ENCODE measurements at places on chromosomes 11 and 22.

DNA sequence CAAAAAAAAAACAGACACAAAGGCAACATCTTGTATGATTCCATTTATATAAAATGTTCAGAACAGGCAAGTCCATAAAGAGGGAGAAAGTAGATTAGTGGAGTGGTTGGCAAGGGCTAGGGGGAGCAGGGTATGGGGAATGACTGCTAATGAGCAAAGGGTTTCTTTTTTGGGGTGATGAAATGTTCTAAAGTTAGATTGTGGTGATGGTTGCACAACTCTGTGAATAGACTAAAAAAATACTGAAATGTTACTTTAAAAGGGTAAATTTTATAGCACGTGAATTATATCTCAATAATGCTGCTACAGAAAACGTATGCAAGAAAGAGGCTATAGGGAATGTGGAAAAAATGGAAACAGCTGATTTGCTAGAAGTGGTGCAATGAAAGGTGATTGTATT, 155.1 kb downstream of the TENM4 start:
- no peak for DNase-seq

- DNase-seq, result no peak
These were observed 5.5 kb upstream of the NEAT1 start for GRCh38 chr11:65416841-65417701.

DNA sequence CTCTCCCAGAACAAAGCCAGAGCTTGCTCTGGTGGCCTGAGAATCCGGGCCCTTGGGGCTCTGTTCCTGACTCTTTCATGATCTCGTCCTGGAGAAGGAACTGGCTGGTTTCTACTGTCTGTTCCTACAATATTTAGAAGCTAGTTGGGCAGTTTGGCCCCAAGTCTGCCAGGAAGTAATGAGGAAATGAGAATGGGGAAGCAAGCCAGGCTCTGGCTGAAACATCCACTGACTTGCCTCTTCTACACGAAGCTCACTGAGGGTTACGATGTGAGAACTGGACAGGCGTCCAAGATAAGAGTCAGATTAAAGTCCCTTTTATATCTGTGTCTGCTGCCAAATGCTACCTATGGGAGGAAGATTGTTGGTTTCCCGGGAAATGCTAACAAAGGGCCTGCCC, 110.0 kb upstream of the KIRREL3 start:
- DNase-seq, result no peak

DNA sequence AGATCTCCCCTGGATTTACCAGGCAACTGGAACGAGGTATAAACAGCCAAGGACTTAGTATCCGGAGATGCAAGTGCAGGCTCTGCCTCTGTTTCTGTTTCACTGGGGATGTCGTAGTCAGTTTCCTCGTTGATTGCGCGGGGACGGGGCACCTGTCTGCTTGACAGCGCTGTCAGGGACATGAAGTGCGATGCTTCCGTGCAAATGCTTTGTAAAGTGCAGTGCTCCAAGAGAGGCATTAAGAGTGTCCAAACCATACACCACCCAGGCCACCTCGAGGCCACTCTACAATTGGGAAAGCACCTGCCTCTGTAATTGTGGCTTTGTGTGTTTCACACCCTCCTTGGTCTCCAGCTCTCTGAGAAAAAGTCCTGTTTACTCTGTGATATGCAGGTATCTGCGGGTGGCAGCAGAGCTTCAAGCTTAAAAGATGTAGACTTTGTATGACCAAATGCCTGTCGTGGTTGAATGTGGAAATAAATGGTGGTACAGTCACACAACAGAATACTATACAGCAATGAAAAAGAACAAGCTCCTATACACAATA, 18.6 kb upstream of the CD5 start:
- DNase-seq, result peak; percentile 57

GRCh38 chr11:45181193-45181888, 34.9 kb downstream of the PRDM11 start:
- DNase-seq, result no peak

GRCh38 chr11:47514825-47515647, 37.9 kb downstream of the CELF1 start:
- no peak for DNase-seq

GRCh38 chr11:134489728-134490127, 77.7 kb upstream of the B3GAT1 start:
- DNase-seq, result no peak

DNA sequence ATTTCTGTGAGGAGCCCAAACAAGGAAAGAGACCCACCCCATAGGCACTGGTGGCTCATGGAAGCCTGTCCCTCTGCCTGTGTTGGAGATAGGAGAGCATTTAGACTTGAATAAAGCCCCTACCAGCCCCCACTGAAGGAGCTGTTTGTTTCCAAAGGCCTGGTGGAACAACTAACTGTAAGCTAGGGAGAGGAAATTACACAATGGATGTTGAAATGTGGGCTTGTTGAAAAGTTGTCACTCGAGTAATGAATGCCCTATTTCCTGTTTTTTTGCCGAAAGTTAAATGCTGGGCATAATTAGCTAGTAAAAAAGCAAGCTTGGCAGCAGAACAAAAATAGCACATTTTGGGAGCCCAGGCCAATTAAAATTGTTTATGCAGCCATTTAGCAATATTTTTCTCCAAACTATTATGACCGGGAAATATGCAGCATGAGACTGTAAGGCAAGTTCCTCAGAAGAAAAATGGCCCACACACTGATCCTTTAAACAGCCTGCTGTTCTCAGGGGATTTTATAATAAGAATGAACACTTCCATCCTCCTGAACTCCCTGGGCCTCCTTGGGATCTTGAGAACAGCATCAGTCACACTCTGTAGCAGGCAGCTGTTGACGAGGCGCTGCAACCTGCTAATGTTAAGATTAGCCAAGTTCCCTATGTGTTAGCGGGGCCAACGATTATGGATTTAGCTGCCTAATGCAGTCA, 38.6 kb upstream of the LMO2 start:
- DNase-seq, result no peak

GRCh38 chr11:45772449-45772774, 32.5 kb upstream of the SLC35C1 start:
- DNase-seq, result no peak

GRCh38 chr11:118263695-118264568, at the start of gene MPZL2:
Gene MPZL2 (minus strand): TSS chr11:118264297. CDS start chr11:118264153, 144 bp downstream.
- DNase-seq, result peak; percentile 39

DNA sequence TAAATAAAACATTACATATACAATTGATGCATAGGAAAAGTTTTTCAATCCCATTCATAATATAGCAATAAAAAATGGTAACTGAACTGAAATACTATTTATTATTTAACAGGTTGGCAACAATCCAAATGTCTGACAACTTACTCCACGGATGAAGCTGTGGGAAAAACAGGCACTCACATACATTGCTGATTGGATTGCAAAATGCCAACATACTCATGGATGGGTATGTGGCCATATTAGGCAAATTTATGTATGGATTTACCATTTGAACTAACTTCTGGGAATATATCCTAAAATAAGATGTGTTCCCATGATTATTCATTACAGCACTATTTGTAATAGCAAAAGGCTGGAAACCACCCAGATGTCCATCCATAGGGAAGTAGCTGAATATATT, 3.2 kb upstream of the BIRC2 start:
- DNase-seq, result no peak

DNA sequence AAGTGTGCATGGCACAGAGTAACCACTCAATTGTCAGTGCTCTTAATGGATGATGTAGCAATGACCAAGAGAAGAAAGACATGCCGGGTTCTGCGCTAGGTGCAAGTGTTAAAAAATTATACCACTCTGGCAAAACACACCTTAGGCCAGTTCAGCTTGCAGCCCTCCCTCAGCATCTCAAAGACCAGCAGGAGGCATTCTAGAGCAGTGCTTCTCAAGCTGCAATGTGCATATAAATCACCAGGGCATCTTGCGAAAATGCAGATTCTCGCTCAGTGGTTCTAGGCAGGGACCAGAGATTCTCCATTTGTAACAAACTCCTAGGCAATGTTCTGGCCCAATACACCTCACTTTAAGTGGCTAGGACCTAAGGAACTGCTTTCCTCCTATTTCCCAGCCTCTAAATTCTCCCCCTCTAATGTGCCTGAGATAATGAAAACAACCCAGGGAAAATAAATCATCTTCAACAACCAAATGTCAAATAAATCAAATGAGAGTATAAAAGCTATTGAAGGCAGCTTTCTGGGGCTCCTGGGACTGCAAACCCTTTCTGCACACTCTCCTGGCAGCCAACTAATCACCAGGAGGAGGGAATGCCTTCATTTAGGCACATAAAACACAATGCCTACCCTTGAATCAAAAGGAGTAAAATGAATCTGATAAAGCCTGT, 337.2 kb upstream of the API5 start:
- no peak for DNase-seq

GRCh38 chr11:1748636-1749394, 1.6 kb downstream of the IFITM10 start:
- DNase-seq, result no peak

- no peak for DNase-seq
These were observed 797 bp upstream of the B3GAT3 start for GRCh38 chr11:62622476-62623089.

GRCh38 chr11:82864268-82864667, 36.0 kb downstream of the PRCP start:
- DNase-seq, result peak; percentile 13

- DNase-seq, result no peak
These were observed 141.6 kb downstream of the SNX19 start for GRCh38 chr11:130774703-130775102.

DNA sequence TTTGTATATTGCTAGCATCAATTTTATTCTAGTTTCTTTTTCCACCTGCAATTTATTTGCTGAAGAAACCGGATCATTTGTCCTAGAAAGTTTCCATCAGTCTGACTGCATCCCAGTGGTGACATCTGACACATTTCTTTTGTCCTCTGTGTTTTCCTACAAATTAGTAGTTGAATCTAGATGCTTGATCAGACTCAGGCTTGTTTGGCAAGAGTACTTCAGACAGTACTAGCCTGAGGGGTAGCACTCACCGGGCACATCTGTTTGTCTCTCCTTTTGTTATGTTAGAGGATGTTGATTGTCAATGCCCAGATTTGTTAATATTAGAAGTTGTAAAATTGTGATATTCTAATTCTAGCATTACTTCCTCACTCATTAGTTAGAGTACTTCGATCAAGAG, 204.8 kb downstream of the SWAP70 start:
- DNase-seq, result no peak

DNA sequence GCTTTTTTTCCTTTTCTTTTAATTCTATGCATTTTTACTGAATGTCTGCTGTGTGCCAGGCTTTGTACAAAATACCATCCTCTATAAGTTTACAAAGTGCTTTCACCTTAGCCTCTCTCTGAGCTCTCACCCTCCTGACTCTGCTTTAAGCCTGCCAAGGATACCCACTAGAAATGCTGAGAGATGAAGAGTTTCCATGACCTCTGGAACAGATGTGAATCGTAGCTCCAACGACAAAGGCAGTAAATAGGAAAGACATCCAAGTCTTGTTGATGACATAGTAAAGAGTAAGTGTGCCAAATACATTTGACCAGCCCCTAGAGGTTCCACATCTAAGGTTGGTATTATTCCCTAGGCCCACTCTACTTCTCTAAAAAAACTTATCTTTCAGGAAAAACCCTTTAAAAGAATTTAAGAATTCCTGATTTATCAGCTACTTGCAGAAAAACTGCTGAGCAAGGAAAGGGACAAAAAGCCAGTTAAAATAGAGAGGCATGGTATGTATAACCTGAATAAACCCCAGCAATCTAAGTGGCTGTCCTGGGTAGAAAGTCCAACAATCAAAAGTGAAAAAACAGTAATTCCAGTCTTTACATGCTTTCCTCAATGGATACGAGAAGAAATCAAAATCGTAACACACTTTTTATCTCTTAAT, 45.4 kb downstream of the GAB2 start:
- DNase-seq, result no peak

GRCh38 chr11:11186249-11186648, 166.8 kb downstream of the CSNK2A3 start:
- DNase-seq, result no peak

DNA sequence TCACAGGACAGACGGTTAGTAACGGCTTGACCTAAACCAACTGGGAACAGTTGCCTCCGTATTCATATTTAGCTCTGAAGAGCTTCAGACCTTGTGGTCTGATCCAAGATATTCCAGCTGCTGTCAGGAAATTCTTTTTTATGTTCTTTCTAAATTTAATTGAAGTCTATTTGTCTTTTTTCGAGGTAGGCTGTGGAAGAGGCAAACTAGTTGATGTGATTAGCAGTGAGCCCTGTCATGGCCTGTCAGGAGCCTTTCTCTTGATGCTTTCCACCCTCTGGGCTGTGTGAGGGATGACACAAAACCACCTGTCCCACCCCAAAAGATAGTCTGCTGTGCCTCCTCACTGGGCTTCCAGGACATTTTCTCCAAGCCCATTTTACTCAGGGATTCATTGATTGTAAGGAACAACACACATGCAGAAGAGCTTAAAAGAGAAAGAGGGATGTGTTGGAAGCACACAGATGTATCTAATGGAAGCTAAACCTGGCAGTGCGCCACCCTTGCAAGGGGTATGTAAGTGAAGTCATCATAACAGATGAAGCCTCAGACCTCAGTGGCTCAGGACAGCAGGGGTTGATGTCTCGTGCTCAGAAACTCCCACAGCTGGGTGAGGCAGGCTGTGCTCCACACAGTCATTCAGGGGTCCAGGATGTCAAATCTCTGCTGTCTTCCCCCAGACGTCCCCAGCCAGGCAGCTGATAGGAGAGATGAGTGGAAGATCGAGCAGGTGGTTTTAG, 170.0 kb downstream of the NCAM1 start:
- DNase-seq, result no peak

DNA sequence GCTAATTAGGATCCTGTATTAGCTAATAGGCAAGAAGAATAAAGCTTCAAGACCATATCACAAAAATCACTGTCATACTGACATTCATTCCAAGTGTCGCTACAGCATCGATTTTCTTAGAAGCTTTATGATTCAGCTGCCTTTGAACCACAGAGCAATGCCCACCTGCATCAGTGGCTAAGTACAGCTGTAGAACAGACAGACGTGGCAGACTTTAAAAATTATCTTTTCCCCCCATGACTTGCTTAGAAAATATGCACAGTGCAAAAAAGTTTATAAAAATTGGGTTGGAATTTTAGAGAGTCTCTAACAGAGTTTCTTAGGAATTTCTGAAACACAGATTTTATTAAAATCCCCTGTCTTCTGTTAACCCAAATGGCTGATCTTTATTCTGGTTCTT, 120.8 kb downstream of the CADM1 start:
- DNase-seq, result no peak

GRCh38 chr22:24512043-24512442, 16.9 kb downstream of the UPB1 start:
- DNase-seq, result no peak

GRCh38 chr11:34576331-34576730, 44.6 kb upstream of the EHF start:
- no peak for DNase-seq

Data from CD8-positive, alpha-beta memory T cell (primary cell).